ENCODE measurements at places on chromosomes 11 and 22. TPM values are rescaled to one million over a fixed set of nuclear protein-coding genes. Genes with fewer than 3 reads are reported as not detected.
A peak's percentile ranks its signal among the peaks of the same experiment; 100 is the strongest.

- no peak for DNase-seq
- no peaks in the 10 kb centered on the region for H3K27me3 ChIP-seq
- H3K36me3 ChIP-seq: peaks cover 48% of the 10 kb centered on the region
- H3K27ac ChIP-seq: peak overlapping the region; percentile 18
- H3K4me3 ChIP-seq: peak overlapping the region; percentile 62
Measured at GRCh38 chr11:96357794-96358193, 14.8 kb upstream of the MAML2 start.

DNA sequence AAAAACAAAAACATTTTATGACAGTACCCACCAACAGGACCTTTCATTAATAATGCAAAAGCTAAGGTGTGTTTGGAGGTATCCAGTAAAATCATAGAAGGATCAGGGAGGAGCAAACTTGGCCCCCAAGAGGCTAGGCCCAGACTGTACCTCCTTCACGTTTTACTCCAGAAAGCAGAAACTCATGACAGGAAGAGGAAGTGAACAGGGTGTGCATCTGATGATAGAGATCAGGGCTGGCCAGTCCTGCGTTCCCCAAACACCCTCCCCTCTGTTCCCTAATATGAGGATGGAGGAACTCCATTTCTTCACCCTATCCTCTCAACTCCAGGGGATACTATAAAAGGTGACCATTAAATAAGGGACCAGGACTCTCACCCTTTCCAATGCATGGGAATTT lies 10.2 kb upstream of the MS4A12 start:
- H3K27me3 ChIP-seq: peaks cover 20% of the 10 kb centered on the region
- no peak for DNase-seq
- H3K4me3 ChIP-seq: no peak overlapping the region
- no peak overlapping the region for H3K27ac ChIP-seq
- peaks cover 2% of the 10 kb centered on the region for H3K4me1 ChIP-seq
- H3K36me3 ChIP-seq: no peaks in the 10 kb centered on the region

- DNase-seq: no peak
- H3K27me3 ChIP-seq: peaks cover 5% of the 10 kb centered on the region
- no peak overlapping the region for H3K27ac ChIP-seq
- H3K36me3 ChIP-seq: no peaks in the 10 kb centered on the region
Measured at GRCh38 chr11:64637334-64638017, 46.5 kb downstream of the SLC22A12 start.

- H3K4me3 ChIP-seq: no peak overlapping the region
- peaks cover 2% of the 10 kb centered on the region for H3K27me3 ChIP-seq
- H3K27ac ChIP-seq: no peak overlapping the region
- no peaks in the 10 kb centered on the region for H3K36me3 ChIP-seq
- DNase-seq: no peak
- H3K4me1 ChIP-seq: no peaks in the 10 kb centered on the region
Measured at GRCh38 chr11:36792996-36793914, 195.2 kb upstream of the RAG2 start.

- H3K4me3 ChIP-seq: no peak overlapping the region
- peaks cover 30% of the 10 kb centered on the region for H3K4me1 ChIP-seq
- DNase-seq: no peak
- H3K36me3 ChIP-seq: peaks cover 13% of the 10 kb centered on the region
Measured at GRCh38 chr11:57772562-57772961, 11.0 kb downstream of the CTNND1 start.

DNA sequence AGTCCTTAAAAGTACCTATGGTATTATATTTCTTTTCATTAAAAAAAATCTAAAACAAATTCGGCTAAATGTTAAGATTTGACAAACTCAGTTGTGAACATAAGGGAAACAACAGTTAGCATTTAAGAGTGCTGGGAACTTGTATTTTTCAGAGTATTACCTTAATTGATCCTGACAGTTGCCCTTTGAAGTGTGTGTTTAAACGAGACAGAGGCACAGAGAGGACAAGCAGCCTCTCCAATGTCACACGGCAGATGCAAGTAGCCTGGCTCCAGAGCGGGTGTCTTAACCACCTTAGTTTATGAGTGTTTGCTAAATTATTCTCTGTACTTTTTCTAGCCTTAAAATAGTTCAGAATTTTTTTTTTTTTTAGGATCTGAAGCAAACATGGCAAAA lies 80.9 kb downstream of the TIMP3 start:
- peaks cover 2% of the 10 kb centered on the region for H3K4me1 ChIP-seq
- no peak overlapping the region for H3K27ac ChIP-seq
- no peak for DNase-seq
- H3K27me3 ChIP-seq: peaks cover 2% of the 10 kb centered on the region

The YPEL1 gene
- total RNA-seq: 14.9 TPM

The IFITM5 gene
- total RNA-seq: not detected

Measured in activated naive CD8-positive, alpha-beta T cell treated with anti-CD3 and anti-CD28 coated beads, Interleukin-2, amount 10 ng/mL, durations not matched to agents 7 days and 5 days (primary cell).